CD4-positive, CD25-positive, alpha-beta regulatory T cell (primary cell): ENCODE measurements at places on chromosomes 2 and 18. TPM values are rescaled to one million over a fixed set of nuclear protein-coding genes. Genes with fewer than 3 reads are reported as not detected.

Gene LRPPRC
- total RNA-seq: 48.5 TPM

DNA sequence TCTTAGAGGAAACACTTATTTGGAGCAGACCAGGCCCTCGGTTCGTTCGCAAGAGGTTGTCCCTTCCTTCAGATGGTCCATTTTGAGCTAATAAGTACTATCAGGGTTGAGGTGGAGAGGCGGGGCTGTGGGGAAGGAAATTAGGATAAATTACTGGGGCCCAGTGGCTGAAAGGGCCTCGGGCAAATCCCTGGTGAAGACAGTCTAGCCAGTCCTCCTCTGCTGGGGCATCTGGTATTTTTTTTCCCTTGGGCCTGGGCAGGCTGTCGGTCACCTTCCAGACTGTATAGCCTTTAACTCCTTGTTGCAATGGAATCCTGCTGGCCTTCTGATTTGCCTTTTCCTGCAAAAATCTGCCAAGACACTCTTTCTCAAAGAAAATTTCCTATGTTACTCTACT, 1.7 kb upstream of the MYO3B start:
- no peaks in the 10 kb centered on the region for H3K27me3 ChIP-seq
- no peaks in the 10 kb centered on the region for H3K4me1 ChIP-seq
- no peak for DNase-seq
- H3K4me3 ChIP-seq: no peak overlapping the region
- no peaks in the 10 kb centered on the region for H3K36me3 ChIP-seq
- no peak overlapping the region for H3K27ac ChIP-seq

DNA sequence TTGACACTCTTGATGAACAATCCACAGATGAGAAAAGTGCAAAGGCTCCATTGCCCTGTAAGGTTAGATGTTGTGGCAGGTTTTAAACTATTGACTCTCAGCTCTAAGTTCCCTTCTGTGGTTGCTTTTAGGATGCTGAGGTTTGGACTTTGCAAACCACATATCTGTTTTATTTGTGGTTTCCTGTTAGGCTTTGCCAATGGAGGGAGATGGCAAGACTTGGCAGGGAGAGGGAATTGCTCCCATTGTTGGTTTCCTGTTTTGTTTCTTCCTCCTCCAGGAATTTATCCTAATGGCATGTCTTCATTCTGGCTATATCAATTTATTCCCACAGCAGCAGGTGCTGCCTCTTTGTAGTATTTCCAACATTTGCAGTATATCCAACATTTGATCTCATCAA, 772.3 kb downstream of the LRRTM4 start:
- H3K27me3 ChIP-seq: no peaks in the 10 kb centered on the region
- H3K4me1 ChIP-seq: no peaks in the 10 kb centered on the region
- no peak for DNase-seq
- no peak overlapping the region for H3K4me3 ChIP-seq

DNA sequence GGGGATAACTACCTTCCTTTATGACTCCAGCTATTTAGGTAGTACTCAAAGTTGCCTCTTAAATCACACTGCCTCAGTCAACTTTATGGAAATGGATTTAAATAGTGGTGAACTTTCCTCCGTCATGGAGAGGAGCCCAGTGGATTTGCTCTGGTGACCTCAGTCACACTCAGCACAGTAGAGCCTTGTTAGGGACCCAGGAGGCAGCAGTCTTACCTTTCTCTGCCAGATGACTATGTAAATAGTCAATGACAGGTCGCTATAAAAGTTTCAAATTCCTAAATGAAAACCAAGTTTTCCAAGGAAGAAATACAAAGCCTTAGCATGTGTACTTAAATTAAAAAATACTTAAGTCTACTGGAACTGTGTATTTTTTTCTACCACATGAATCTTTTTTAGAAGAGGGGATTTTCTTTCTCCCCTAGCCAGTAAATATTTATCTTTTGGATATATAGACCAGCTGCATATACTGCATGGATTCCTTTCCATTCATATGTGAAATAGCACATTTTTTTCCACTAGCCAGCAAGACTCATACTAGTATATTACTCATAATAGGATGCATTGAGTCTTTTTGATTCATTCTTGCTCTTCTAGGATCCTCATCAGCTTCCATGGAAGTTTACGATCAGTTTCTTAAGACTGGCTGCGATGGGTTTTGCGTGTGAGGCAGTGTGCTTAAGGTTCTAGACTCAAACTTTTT, 147.1 kb downstream of the FMNL2 start:
- no peaks in the 10 kb centered on the region for H3K27me3 ChIP-seq
- no peaks in the 10 kb centered on the region for H3K36me3 ChIP-seq
- DNase-seq: no peak

Gene APCDD1
- not detected for total RNA-seq

Gene CXCR2
- not detected for total RNA-seq

- no peak overlapping the region for H3K27ac ChIP-seq
- H3K36me3 ChIP-seq: no peaks in the 10 kb centered on the region
- DNase-seq: peak; percentile 5
- H3K4me3 ChIP-seq: peak overlapping the region; percentile 32
- H3K27me3 ChIP-seq: peaks cover 8% of the 10 kb centered on the region
Measured at GRCh38 chr2:174012347-174013314, 47.5 kb upstream of the SP3 start.

DNA sequence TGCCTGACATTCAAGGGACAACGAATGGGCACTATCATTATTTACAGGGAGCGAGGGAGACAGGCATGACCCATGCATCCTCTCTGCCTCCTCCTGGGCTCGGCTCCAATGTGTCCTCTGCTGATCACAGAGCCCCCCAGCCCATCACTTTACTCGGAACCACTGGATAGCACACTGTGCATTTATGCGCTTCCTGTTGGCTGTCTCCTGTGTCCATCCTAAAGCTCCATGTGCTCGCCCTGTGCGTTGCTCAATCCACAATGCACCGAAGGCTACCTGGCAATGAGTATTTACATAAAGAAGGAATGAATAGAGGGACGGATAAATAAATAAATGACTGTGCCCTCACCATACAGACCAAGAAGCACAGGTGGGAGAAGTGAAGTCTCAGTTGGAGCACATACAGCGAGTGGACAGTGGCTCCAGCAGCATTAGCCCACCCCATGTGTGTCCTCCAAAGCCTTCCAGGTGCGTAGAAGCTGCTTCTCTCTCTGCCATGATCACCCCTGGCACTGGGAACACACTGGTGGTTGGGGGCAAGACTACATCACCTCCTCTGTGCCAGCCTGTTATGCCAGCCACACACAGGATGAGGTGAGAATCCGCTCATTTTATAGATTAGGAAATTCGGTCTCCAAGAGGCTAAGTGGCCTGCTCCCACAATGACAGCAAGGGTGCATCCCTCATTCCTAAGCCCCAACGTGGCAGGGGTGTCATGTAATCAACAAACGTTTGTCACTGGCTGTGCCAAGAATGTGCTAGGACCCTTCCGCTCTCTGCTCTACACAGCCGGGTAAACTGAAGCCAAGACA, 2.3 kb upstream of the GDF7 start:
- H3K27ac ChIP-seq: no peak overlapping the region
- no peaks in the 10 kb centered on the region for H3K36me3 ChIP-seq
- peaks cover 26% of the 10 kb centered on the region for H3K4me1 ChIP-seq
- DNase-seq: no peak
- H3K4me3 ChIP-seq: no peak overlapping the region

Gene ASIC4
- 0.12 TPM for total RNA-seq

- H3K4me3 ChIP-seq: no peak overlapping the region
- H3K27ac ChIP-seq: no peak overlapping the region
- H3K4me1 ChIP-seq: no peaks in the 10 kb centered on the region
- no peaks in the 10 kb centered on the region for H3K36me3 ChIP-seq
Measured at GRCh38 chr18:14174706-14175085, 42.5 kb upstream of the ZNF519 start.

- no peak for DNase-seq
- H3K27ac ChIP-seq: no peak overlapping the region
- no peaks in the 10 kb centered on the region for H3K27me3 ChIP-seq
- peaks cover 3% of the 10 kb centered on the region for H3K4me1 ChIP-seq
- H3K4me3 ChIP-seq: no peak overlapping the region
Measured at GRCh38 chr2:233124421-233125080, 64.4 kb downstream of the INPP5D start.

GRCh38 chr2:164457271-164457670, 164.0 kb downstream of the GRB14 start:
- no peak overlapping the region for H3K27ac ChIP-seq
- no peak overlapping the region for H3K4me3 ChIP-seq
- H3K4me1 ChIP-seq: no peaks in the 10 kb centered on the region
- DNase-seq: no peak
- H3K36me3 ChIP-seq: no peaks in the 10 kb centered on the region
- no peaks in the 10 kb centered on the region for H3K27me3 ChIP-seq

- peaks cover 63% of the 10 kb centered on the region for H3K4me1 ChIP-seq
- peak overlapping the region; percentile 73 for H3K4me3 ChIP-seq
- H3K27me3 ChIP-seq: no peaks in the 10 kb centered on the region
Measured at GRCh38 chr2:136057023-136057801, 60.7 kb downstream of the CXCR4 start.

DNA sequence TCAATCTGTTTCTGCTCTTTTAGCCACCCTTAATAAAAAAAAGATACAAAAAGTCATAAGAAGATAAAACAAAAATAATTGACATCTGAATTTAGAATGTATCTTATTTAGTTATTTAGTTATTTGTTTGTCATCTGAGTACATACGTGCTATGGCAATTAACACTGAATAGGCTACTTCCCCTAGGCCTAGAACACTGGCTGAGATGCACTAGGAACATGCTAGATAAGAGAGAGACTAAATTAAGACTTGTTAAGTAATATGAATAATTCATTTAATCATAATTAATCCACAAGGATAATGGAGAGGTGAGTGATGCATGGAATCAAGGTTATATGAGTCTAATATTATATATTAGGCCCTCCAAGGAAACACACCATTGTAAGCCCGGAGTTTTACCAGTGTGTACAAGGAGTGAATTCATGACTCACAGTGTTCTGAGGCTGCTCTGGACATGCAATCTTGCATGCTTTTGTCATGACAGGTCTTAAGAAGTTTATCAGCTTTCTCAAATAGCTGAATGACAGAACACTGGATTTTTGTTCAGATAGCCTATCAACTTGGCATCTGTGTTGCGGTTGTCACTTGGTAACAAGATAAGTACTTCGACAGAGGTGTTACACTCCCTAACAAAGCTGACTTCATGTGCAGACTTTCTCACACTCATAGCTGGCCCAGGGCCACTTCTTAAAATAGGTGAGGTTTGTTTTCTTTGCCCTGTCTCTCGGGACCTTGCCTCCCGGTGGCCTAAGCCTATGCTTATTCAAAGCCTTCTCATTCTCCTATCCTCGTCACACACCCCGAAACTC, 5.0 kb upstream of the SERPINB2 start:
- no peak for DNase-seq
- no peaks in the 10 kb centered on the region for H3K36me3 ChIP-seq
- no peaks in the 10 kb centered on the region for H3K27me3 ChIP-seq
- no peak overlapping the region for H3K27ac ChIP-seq

Gene SH3BP4
- total RNA-seq: 0.37 TPM

Gene ASB18
- not detected for total RNA-seq

DNA sequence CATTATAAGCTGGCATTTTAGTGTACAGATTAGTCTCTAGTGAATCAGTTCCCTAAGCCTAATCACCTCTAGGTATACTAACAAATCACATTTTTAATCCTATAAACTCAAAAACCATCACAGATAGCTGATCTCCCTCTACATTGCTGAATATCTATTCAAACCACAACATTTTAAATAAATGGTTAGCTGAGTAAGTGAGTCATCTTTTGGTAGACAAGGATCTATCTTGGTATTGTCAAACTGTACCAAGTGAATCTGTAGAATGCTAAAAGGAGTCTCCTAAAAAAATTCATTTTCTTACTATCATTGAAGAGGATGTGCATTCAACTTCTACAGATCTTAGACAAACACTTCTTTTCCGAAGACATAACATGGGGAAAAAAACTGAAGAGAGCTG, 40.7 kb downstream of the INO80D start:
- no peak overlapping the region for H3K27ac ChIP-seq
- no peak for DNase-seq
- peaks cover 45% of the 10 kb centered on the region for H3K36me3 ChIP-seq
- H3K4me3 ChIP-seq: no peak overlapping the region
- H3K27me3 ChIP-seq: no peaks in the 10 kb centered on the region

DNA sequence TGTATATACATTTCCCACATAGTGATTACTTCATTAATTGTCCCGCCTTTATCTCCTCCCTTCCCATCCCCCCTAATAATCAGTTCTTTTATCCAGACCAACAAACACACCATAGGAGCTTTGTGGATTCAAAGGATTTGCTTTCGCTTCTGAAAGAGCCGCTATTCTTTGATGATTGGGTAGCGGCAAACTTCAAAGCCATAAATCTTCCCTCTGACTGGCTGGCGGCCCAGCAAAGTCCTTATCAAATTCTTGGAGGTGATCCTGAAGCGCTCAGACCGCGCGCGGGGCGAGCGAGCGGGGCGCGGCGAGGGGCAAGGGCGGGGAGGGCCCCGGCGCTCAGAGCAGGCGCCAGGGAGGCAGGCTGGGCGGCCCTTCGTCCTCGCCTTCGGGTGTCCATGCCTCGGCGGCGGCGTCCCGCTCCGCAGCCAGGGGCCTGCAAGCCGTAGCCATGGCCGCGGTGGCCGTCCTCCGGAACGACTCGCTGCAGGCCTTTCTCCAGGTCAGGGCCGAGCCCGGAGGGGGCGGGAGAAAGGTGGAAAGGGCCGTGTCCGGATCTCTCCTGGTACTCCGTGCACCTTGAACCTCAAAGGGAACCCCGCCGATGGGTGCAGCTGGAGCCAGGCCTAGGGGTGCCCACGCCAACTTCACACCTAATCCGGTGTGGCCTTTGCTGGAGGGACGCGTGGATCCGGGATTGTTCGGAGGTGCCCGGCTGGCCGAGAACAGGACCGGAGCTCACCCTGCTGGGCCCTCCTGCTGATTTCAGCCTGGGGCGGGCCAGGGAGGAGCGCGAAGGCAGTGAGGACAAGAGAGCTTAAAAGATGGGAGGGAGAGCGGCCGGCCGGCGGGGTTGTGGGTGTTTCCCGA, at the start of gene SP5:
Gene SP5, plus strand, starts transcription at position 276 of the 870 bp plus-strand sequence. Its CDS starts 176 bp downstream, at position 452.
- H3K27me3 ChIP-seq: peaks cover 39% of the 10 kb centered on the region
- no peak within 1 kb of the TSS for H3K27ac ChIP-seq
- peak; percentile 13 for DNase-seq
- no peaks in the 10 kb centered on the region for H3K36me3 ChIP-seq
- H3K4me1 ChIP-seq: peaks cover 50% of the 10 kb centered on the region
- H3K4me3 ChIP-seq: peak within 1 kb of the TSS; percentile 63

DNA sequence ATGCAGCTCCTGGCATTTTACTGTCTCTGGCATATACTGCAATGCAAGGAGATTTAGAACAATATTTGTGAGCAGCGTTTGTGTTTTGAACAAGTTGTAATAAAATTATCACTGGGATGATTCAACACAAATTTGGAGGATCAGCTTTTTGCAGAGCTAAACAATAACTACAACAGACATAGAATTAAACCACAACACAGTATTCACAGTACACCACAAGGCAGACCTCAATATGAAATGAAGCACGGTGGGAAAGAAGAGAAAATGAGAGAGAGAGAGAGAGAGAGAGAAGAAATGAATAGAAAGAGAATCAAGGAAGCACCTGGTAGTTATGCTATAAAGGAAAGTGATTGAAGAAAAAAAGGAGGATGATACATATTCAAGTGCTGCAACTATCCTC, 39.4 kb downstream of the HOXD1 start:
- H3K27ac ChIP-seq: no peak overlapping the region
- peaks cover 16% of the 10 kb centered on the region for H3K27me3 ChIP-seq
- no peaks in the 10 kb centered on the region for H3K4me1 ChIP-seq
- H3K36me3 ChIP-seq: no peaks in the 10 kb centered on the region

- DNase-seq: no peak
- no peak overlapping the region for H3K4me3 ChIP-seq
- no peaks in the 10 kb centered on the region for H3K27me3 ChIP-seq
- H3K4me1 ChIP-seq: no peaks in the 10 kb centered on the region
Measured at GRCh38 chr2:11270891-11271290, 73.5 kb downstream of the ROCK2 start.
